ENCODE measurements at places on chromosomes 5 and 9.

- no peaks in the 10 kb centered on the region for H3K27me3 ChIP-seq
- DNase-seq: no peak
- H3K27ac ChIP-seq: no peak overlapping the region
- no peaks in the 10 kb centered on the region for H3K4me1 ChIP-seq
- H3K4me3 ChIP-seq: no peak overlapping the region
- peaks cover 47% of the 10 kb centered on the region for H3K36me3 ChIP-seq
Observed at GRCh38 chr5:146474065-146474464, 26.9 kb downstream of the TCERG1 start.

- no peaks in the 10 kb centered on the region for H3K27me3 ChIP-seq
- no peak overlapping the region for H3K27ac ChIP-seq
- H3K4me1 ChIP-seq: peaks cover 12% of the 10 kb centered on the region
- H3K4me3 ChIP-seq: no peak overlapping the region
Observed at GRCh38 chr5:190366-191035, 794 bp upstream of the LRRC14B start.

- no peak for DNase-seq
- H3K27ac ChIP-seq: no peak overlapping the region
- H3K27me3 ChIP-seq: no peaks in the 10 kb centered on the region
- no peak overlapping the region for H3K4me3 ChIP-seq
Observed at GRCh38 chr5:72811849-72812248, 4.6 kb upstream of the TNPO1 start.

DNA sequence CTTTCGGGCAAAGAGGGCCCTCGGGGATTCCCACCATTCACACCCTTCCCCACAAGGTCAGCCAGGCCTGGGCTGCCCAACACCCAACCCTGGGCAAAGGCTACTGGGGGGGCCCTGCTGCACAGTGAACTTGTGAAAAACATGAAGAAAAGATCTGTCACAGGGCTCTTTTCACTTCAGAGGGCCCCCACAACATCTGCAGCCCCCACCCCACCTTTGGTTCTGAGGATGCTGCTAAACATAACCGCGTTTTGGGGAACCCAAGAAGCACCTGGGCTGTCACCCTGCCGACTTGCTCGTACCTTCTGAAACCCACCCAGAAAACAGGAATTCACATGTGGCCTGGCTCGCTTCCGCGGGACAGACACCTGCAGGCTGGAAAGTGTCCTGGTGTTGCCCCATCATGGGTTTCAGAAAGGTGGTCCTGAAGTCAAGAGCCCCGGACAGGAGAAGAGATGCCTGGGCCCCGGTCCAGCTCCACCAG is 29.3 kb downstream of the B4GALT1 start:
- H3K4me1 ChIP-seq: peaks cover 60% of the 10 kb centered on the region
- H3K36me3 ChIP-seq: peaks cover 16% of the 10 kb centered on the region
- no peak overlapping the region for H3K4me3 ChIP-seq

DNA sequence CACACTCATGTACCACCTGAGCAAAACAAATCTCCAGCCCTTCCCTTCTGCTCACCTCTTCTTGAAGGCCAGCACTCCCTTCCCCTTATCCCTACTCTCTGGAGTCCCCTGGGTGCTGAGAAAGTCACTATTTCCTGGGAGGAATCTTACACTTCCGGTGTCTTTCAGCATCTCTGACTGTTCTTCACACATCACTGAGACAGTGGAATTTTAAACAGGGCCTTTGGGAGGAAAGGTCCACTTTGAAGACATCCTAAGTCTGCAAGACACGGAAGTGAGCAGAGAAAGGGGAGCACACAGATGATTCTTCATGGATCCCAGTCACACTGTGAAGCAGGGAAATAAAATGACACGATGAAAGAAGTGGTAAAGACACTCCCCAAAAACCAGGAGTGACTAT is 25.6 kb downstream of the FRMD3 start:
- H3K27me3 ChIP-seq: peaks cover 10% of the 10 kb centered on the region
- H3K4me1 ChIP-seq: peaks cover 11% of the 10 kb centered on the region
- H3K27ac ChIP-seq: no peak overlapping the region
- DNase-seq: no peak
- H3K36me3 ChIP-seq: no peaks in the 10 kb centered on the region

GRCh38 chr5:135393691-135394090 is 5.3 kb downstream of the MACROH2A1 start:
- H3K4me1 ChIP-seq: peaks cover 57% of the 10 kb centered on the region
- H3K4me3 ChIP-seq: no peak overlapping the region
- no peak overlapping the region for H3K27ac ChIP-seq
- H3K36me3 ChIP-seq: peaks cover 18% of the 10 kb centered on the region
- DNase-seq: no peak

- DNase-seq: no peak
- no peak overlapping the region for H3K4me3 ChIP-seq
- H3K27ac ChIP-seq: no peak overlapping the region
- H3K4me1 ChIP-seq: peaks cover 23% of the 10 kb centered on the region
- no peaks in the 10 kb centered on the region for H3K36me3 ChIP-seq
Observed at GRCh38 chr5:172870715-172871461, 36.8 kb downstream of the ERGIC1 start.

DNA sequence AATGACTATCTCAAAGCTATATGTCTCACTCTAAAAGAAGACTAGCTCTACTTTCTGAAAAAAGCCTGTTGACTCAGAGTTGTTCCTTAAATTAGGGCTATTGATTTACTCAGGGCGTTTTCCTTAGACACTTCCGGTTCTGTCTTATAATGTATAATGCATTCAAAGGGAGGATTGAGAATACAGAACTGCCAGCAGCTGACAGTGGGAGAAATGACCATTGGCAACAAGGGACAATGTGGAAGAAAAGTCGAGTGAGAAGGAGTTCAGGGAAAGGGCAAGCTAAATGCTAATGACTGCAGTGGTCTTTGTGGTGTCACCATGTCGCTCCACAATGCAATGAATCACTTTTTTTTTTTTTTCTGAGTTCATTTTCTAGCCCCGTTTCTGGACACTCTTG is 65.7 kb upstream of the ANKH start:
- peaks cover 5% of the 10 kb centered on the region for H3K4me1 ChIP-seq
- H3K27ac ChIP-seq: no peak overlapping the region
- no peak for DNase-seq

- peaks cover 20% of the 10 kb centered on the region for H3K4me1 ChIP-seq
- H3K36me3 ChIP-seq: no peaks in the 10 kb centered on the region
- H3K27me3 ChIP-seq: peaks cover 37% of the 10 kb centered on the region
- DNase-seq: no peak
- peak overlapping the region; percentile 97 for H3K4me3 ChIP-seq
- H3K27ac ChIP-seq: peak overlapping the region; percentile 79
Observed at GRCh38 chr9:90641884-90642487, 638 bp downstream of the DIRAS2 start.

DNA sequence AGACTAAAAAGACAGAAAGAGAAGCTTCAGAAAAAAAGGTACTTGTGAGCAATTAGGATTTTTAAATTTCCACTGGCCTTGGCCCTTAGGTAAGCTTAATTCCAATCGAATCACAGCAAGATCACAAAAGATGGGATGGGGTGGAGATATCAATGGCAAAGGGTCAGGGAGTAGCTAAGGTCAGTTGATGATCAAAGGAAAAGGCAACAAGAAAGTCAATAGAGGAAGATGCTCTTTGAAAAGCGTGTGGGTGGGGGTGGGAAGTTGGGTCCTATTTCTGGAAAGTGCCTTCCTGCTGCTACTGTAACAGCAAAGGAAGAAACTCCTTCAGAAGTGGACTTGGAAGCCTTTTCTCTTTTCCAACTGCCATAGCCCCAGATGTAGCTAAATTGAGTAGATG is 7.3 kb downstream of the C1QTNF3 start:
- peaks cover 5% of the 10 kb centered on the region for H3K36me3 ChIP-seq
- no peaks in the 10 kb centered on the region for H3K27me3 ChIP-seq
- DNase-seq: no peak
- H3K27ac ChIP-seq: no peak overlapping the region

DNA sequence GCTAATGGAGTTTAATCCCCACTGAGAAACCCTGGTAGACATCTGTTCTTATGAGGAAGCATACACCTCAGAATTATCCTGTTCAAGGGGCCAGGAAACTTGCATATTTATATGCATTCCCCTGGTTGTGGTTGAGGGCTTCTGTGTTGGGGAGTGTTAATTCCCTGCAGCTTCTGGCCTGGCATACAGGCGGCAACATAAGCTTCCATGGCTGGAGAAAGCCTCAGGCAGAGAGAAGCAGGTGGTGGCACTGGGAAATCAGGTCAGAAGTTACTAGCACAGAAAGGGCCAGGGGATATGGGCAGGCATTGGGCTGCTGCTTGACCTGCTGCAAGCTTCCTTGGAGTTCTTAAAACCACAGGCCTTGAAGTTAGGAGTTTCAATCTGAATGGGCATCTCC is 166.1 kb upstream of the SEMA6A start:
- peaks cover 13% of the 10 kb centered on the region for H3K4me1 ChIP-seq
- no peak overlapping the region for H3K4me3 ChIP-seq
- H3K36me3 ChIP-seq: no peaks in the 10 kb centered on the region

DNA sequence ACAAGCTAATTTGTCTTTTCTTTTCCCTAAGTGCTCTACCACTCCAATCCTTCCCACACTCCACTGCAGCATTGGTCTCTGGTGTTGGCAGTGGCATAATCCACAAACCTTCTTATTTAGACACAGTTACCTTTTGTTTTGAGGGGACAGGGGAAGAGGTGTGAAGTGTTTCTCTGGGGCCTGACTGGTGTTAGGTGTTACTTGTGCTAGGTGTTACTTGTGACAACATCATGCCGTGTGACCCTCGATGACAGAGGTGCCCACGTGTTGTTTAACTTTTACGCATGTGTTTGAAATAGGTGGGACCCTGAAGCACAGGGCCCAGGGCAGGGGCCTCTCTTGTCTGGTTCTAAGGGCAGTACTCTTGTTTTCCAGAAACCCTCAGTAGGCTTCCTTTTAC is 70.5 kb upstream of the SPRY4 start:
- H3K36me3 ChIP-seq: no peaks in the 10 kb centered on the region
- H3K27ac ChIP-seq: no peak overlapping the region
- no peak overlapping the region for H3K4me3 ChIP-seq

DNA sequence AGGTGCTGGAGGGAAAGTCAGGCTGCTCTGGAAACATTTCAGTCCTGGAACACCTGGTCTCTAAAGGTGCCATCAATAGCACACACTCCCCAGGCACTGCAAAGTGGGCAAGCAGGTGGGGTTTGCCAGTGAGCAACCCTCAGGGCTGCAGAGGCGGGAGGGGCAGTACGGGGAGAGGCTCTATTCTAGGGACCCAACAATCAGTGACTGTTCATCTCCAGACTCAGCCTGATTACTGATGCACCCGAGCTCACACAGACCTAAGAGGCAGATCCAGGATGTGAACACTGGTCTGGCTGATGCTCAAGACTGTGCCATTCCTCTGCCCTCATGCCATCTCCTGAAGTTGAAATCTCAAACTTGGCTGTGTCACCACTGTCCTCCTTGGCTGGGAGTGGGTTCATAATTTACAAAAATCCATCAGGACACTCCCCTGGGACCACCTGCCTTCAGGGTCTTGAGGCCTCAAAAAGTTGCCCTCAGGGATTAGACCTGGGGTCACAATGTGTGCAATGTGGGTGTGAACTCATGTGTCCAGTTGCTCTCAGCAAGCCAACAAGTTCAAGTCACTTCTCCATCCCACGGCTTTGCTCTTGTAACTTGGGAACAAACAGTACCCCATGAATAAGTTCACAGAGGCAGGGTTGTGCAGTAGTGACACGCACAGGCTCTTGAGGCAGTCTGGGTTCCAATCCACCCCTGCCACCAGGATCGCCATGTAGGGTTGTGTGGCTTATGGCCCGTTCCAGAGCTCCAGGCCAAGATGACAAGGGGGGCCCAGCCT is 19.9 kb upstream of the KCNMB1 start:
- peaks cover 6% of the 10 kb centered on the region for H3K27me3 ChIP-seq
- no peak for DNase-seq
- no peak overlapping the region for H3K27ac ChIP-seq
- H3K4me3 ChIP-seq: no peak overlapping the region
- H3K4me1 ChIP-seq: peaks cover 11% of the 10 kb centered on the region

DNA sequence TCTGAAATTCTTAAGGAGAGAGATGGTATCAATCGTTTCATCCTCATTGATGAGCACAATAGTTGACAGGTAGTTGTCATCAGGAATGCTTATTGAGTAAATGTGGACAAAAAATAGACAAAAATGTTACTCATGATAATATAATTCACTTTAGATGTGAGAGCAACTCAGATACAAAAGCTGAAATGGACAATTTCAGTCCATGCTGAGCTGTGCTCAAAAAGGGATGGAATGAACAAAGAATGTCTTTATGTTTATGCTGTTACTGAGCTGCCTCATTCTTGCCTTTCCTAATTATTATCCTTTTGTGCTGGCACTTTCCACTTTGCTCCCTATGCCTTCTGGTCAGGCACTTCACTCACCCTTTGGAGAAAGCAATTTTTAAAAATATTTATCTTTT is 49.5 kb downstream of the JAKMIP2 start:
- DNase-seq: no peak
- H3K4me3 ChIP-seq: no peak overlapping the region
- peaks cover 3% of the 10 kb centered on the region for H3K4me1 ChIP-seq
- no peaks in the 10 kb centered on the region for H3K27me3 ChIP-seq

- H3K27ac ChIP-seq: no peak overlapping the region
- peaks cover 24% of the 10 kb centered on the region for H3K4me1 ChIP-seq
- H3K27me3 ChIP-seq: peaks cover 48% of the 10 kb centered on the region
- no peaks in the 10 kb centered on the region for H3K36me3 ChIP-seq
Observed at GRCh38 chr9:130287736-130288135, 22.2 kb downstream of the HMCN2 start.

- H3K27me3 ChIP-seq: no peaks in the 10 kb centered on the region
- H3K4me3 ChIP-seq: no peak overlapping the region
- no peaks in the 10 kb centered on the region for H3K36me3 ChIP-seq
- no peak for DNase-seq
- no peaks in the 10 kb centered on the region for H3K4me1 ChIP-seq
Observed at GRCh38 chr5:64207978-64208377, 42.3 kb downstream of the RNF180 start.

DNA sequence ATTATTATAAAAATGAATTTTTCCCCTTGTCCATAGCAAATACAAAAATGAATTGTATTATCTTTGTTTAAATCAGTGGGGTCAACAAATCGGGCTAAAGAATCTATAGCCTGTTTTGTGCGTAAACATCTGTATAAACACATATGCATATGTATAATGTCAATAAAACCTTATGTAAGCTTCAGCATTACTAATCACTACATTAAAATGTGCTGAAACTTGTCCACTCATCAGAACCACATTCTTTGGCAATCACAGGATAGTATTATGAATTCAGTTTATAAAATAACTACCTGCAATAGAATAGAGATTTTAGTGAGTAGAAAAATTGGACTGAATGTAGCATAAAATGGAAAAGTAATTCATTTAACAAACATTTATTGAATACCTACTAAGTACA is 30.6 kb downstream of the RGMB start:
- H3K27ac ChIP-seq: no peak overlapping the region
- no peaks in the 10 kb centered on the region for H3K4me1 ChIP-seq
- no peaks in the 10 kb centered on the region for H3K27me3 ChIP-seq
- H3K4me3 ChIP-seq: no peak overlapping the region
- peaks cover 6% of the 10 kb centered on the region for H3K36me3 ChIP-seq

- peak within 1 kb of the TSS; percentile 84 for H3K4me3 ChIP-seq
- peaks cover 20% of the 10 kb centered on the region for H3K4me1 ChIP-seq
- H3K27ac ChIP-seq: no peak within 1 kb of the TSS
- H3K36me3 ChIP-seq: no peaks in the 10 kb centered on the region
Observed at GRCh38 chr9:120926397-120926928, at the start of gene TRAF1. TRAF1 (minus strand) TSS chr9:120926796; CDS start chr9:120926075, 721 bp downstream.

GRCh38 chr9:87250205-87250604 is 247.5 kb upstream of the DAPK1 start:
- no peak overlapping the region for H3K4me3 ChIP-seq
- no peaks in the 10 kb centered on the region for H3K36me3 ChIP-seq
- no peak for DNase-seq
- no peak overlapping the region for H3K27ac ChIP-seq
- peaks cover 8% of the 10 kb centered on the region for H3K27me3 ChIP-seq
- H3K4me1 ChIP-seq: peaks cover 2% of the 10 kb centered on the region

Data from type B pancreatic cell (in vitro differentiated cells).